Naive B cell (primary cell): ENCODE measurements at places on chromosomes 3 and 15.
A peak's percentile ranks its signal among the peaks of the same experiment; 100 is the strongest.

- DNase-seq: no peak
These were observed 200.5 kb downstream of the PTPRG start for GRCh38 chr3:61761694-61762430.

DNA sequence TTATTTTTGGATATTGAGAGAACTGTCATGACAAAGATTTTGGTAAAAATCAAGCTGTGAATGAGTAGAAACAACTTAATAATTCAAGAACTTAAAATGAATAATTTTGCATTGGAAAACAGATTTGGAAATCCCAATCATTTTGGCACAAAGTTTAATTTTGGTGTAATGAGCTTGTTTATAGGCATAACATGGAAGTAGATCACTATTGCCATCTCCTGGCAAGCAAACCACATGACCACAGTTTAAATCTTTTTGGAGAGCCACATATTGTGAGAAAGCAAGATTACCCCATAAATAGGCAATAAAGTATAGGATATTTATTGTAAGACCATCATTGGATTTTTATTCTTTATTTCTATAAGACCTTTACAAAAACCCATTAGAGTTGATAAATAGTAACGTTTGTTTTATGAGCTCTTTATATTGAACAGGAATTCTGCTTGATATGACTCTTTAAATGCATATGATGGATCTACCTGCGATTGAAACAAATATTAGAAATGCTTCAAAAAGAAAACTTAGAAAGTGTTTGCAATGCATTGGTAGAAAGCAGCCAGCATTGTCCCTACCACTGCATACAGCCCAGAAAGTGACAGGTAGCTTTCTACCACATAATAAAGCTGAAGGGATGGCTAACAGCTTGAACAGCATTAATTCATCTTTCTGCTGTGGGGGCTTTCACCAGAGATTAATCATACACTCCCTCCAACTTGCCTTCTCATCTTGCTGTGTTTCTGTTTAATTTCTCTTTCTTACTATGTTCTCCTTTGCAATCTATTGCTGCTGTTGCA is 766.8 kb downstream of the TBL1XR1 start:
- no peak for DNase-seq

- no peak for DNase-seq
These were observed 15.4 kb downstream of the RAF1 start for GRCh38 chr3:12648384-12648959.

DNA sequence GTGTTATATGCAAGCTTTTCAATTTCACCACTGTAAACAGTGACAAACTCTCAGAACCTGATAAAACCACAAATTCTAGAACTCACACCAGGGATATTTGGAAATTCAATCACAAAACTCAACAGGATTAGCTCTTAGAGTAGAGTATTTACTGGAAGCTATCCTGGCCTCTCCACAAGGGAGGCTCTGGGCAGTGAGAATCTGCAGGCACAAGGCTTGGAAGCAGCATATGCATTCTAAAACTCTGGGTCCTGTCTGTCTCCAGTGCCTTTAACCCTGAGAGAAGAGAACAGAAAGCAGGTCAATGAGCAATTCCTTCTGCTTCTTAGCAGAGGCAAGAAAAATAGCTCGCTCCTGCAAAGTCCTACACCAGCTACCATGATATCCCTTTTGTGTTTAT is 23.4 kb downstream of the PLSCR4 start:
- no peak for DNase-seq

DNA sequence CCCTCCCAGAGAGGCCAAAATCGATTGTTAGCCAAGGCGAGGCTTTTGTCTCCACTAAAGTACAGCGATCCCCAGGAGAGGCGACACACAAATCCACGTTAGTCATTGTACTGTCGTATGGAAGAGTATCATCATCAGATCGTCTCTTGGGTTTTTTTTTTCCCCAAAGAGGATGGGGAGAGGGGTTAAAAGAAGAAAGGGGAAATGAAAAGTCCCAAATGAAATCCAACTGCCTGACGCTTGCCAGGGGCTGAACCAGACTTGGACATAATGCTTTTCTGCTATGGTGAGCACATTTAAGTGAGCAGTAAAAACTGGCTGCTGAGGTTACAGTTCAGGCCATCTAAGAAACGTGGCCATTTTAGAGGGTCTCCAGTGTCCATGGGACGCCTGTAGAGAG is 37.9 kb upstream of the CTSH start:
- DNase-seq: no peak

GRCh38 chr3:130932979-130933378 is 39.1 kb downstream of the ATP2C1 start:
- no peak for DNase-seq

DNA sequence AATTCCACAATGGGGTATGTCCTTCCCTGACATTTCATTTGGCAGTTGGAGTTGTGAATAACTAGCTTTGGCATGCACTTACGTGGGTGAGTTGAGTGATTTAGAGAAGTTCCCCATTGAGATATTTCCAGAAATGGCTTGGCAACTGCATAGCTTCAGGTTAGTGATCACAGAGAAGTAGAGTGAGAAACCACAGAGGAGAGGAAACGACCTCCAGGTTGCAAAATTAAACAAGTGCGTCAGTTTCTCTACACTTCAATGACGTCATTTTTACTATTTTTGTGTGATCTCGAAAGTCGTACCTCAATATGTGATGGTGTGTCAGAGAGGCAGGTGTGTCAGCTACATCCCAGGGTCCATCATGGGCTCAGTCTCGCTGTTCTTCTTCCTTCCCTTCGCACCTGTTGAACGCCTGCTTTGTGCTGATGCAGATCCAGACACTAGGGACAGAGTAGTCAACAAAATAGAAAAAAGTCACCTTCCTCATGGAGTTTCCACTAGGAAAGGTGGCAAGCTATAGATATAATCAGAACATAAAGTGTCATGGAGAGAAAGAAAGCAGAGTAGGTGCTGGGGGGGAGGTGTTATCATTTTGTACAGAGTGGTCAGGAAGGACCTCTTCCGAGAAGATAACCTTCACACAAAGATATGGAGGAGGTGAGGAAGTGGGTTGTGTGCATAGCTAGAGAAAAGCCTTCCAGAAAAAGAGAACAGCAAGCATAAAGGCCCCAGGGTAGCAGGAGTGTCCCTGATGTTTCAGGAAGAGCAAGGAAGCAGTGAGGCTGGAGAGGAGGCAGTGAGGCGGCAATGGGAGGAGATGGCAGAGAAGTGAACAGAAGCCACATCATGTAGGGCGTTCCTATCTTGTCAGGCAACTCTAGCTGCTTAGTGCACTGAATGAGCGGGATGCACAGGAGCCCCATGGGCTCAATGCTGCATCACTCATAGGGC is 75.6 kb downstream of the MCTP2 start:
- peak; percentile 85 for DNase-seq

GRCh38 chr3:31485196-31485595 is 47.5 kb upstream of the STT3B start:
- no peak for DNase-seq

- no peak for DNase-seq
These were observed 252.0 kb downstream of the NR2F2 start for GRCh38 chr15:96582473-96582872.

GRCh38 chr3:177451864-177452830 is 254.9 kb upstream of the TBL1XR1 start:
- no peak for DNase-seq

DNA sequence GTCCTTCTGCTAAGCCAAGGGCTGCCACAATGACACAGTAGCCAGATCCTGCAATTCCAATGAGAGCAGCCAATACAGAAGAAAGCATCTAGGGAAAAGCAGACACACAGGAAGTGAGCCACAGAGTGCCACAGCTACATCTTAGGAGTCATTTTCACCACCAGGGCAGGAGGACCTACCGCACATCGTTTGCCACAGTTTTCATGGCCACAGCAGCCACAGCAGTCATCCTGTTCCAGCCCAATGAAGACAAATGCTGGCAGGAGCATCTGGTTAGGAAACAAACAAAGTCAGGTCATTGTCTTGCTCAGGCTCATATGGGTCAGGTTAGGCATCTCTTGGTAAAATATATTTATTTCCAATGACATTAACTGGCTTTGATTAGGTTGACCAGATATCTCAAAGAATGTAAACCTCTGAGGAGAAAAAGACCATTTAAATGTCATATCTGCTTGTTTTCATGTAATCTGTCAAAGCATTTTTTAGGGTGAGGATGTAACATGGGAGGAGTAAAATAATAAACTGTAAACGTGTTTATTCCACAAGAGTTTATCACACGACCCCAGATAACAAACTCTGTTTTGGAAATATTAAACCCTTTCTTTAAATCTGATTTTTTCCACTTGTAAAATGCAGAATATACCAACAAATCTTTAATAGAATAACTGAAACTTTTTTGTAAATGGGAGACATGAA is 1.8 kb downstream of the TM4SF1 start:
- no peak for DNase-seq

GRCh38 chr15:31136016-31136415 is 34.5 kb upstream of the TRPM1 start:
- DNase-seq: no peak

DNA sequence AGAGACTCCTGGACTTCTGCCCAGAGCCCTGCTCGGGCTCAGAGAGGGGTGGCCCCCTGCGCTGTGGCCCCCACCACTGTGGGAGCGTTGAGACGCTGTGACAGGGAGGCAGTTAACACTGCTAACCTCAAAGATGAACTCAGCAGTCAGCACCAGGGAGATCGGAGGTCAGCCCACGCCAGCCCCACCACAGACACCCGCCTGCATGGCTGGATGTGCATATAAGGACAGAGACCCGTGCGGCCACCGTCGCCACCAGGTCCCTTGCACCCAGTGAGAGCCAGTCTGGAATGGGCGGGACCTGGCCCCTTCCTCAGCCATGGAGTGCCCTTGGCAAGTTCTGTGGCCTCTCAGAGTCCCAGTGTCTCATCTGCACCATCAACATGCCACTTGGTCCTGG is 48.5 kb upstream of the FURIN start:
- no peak for DNase-seq

GRCh38 chr3:78629544-78629943 is 1138.3 kb downstream of the ROBO1 start:
- no peak for DNase-seq

DNA sequence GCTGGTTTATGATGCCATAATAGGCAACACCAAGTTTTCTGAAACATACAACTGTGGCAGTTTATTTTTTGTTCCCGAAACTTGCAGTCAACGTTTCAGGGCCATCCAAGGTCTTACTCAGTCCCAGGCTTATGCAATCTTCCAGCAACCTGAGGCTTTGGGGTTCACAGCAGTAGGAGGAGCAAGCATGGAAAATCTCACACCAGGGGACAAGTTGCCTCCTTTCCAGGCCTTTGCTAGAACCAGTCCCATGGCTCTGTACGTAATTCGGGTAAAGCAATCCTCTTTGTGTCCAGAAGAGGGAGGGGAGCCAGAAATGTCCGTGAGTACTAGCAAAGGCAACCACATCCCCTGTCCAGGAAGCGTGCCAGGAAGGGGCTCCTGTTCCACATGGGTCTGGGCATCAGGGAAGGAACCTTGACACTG is 4.7 kb upstream of the FAM240A start:
- DNase-seq: no peak

GRCh38 chr3:136731274-136731884 is 20.8 kb downstream of the STAG1 start:
- no peak for DNase-seq

DNA sequence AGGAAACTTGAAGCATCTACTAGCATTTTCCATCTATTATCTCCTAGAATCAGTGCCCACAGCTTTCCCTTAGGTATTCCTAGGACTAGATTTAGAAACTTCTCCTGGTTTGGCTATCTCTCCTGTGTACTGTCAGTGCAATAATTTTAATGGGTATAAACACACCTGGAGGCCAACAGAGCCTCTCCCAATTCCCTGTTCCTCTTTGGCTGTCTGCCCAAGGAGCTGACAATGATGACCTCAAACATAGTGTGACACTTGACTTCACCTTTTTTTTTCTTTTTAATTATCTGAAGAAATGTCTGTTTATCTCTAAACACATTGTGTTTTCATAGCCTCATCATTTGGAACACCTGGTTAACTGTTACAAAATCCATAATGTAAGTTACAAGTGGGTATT is 754.5 kb upstream of the ALCAM start:
- no peak for DNase-seq

- DNase-seq: no peak
These were observed 41.4 kb downstream of the SUMF1 start for GRCh38 chr3:4425707-4426106.

- no peak for DNase-seq
These were observed 17.4 kb downstream of the PTPRG start for GRCh38 chr3:61578667-61579367.

DNA sequence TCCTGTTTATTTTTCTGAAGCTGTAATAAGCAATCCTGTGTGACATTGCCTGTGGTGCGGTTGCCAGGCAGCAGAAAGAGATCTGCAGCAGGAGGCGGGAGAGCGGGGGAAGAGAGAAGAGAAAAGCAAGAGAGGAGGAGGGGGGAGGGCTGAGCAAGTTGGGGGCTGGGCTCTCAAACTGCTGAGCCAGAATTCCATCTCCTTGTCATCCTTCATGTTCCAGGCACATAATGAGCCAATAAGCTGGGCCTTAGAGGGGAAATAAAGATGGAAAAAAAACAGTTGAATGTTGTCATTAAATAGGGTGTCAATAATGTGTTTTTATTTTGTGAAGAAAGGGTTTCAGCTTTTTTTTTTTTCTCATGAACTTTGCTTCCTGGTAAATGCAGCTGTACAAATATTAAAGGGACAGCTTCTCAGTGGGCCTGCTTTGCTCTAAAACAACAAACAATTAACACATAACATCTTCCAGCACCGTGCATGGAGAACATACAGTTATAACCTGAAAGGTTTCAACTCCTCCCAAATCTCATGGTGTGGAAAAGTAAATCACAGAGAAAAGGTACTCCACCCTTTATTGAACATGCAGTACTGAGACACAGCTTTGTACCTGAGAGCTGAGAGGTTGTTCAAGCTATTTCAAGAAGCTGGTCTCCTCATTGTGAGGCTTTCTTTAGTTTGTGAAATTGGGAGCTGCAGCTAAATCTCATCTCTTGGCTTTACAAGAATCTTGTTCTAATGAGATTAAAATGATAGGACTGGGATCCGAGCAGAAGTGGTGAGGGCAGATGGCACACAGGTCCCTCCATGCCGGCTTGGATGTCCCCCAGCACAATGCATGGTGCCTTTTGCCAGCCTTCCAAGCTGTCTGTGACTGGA is 451.1 kb upstream of the KCNMB2 start:
- DNase-seq: no peak

DNA sequence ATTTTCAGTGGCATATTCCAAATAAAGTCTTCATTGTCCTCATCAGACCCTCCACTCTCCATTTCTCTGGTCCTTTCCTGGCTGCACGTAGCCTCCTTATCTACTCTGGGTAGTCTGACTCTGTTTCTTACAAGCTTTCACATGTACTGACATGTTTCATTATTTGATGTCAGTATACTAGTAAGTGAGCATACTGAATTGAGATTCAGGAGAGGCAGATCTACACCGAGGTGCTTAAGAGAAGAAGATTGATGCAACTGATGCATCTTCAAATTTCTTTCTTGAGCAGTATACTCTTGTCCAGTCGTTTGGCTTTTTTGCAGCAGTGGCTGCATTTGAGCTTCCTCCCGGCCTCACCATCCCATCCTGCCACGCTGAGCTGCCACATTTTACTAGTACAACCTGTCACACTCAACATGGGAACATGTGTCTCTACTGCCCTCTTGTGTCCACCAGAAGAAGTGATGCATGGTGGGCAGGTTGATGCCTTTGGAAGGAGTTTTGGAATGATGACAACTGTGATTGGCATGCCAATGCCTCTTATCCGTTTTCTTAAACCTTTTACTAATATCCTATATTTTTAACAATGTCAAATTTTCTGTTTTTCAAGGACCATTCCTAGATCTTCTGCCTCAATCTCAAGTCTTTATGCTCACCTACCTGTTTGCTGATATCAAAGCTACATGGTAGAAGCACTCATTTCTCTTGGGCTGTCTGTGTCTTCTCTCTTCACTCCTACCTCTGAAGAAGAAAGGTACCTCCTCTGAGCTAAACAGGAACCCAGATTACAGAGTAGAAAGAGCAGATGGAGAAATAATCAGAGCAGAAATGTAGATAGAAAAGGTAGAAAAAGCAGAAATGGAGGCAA is 38.7 kb downstream of the GUCA1C start:
- peak; percentile 55 for DNase-seq
